Cardiac ventricle fibroblast (primary cell): ENCODE measurements at places on chromosomes 6 and 20. TPM values are rescaled to one million over a fixed set of nuclear protein-coding genes. Genes with fewer than 3 reads are reported as not detected.

Gene BFSP1
- 1.6 and 2.2 TPM in 2 replicates for total RNA-seq

Gene THEMIS
- not detected in 2 replicates for total RNA-seq

Gene HCK
- total RNA-seq: not detected in 2 replicates

Gene FAM162B
- total RNA-seq: 1.3 and 2.4 TPM in 2 replicates

Gene FILIP1
- 0.69 and 1.1 TPM in 2 replicates for total RNA-seq

Gene ABHD16B
- not detected in 2 replicates for total RNA-seq

Gene COL11A2
- total RNA-seq: 0.05 and 0.06 TPM in 2 replicates

Gene ANGPT4
- 0.05 and 0.06 TPM in 2 replicates for total RNA-seq

Gene CHRNA4
- 0.05 TPM in 1 of 2 replicates, not detected in the other for total RNA-seq

Gene SRSF12
- 0.24 and 0.62 TPM in 2 replicates for total RNA-seq

Gene MICA
- total RNA-seq: 12.6 TPM in 2 replicates

Gene DZANK1
- total RNA-seq: 0.19 and 1.8 TPM in 2 replicates

Gene EDN1
- 0.83 and 2.6 TPM in 2 replicates for total RNA-seq

Gene ISM1
- not detected in 2 replicates for total RNA-seq

Gene PDE7B
- total RNA-seq: 37.7 and 41.9 TPM in 2 replicates

Gene RPP40
- total RNA-seq: 10.4 and 17.5 TPM in 2 replicates

Gene ZSCAN12
- total RNA-seq: 3.2 and 4.2 TPM in 2 replicates

Gene SIRPG
- not detected in 2 replicates for total RNA-seq

Gene SNAP91
- total RNA-seq: not detected in 2 replicates

Gene ULBP2
- 0.62 and 1.8 TPM in 2 replicates for total RNA-seq

Gene OOEP
- not detected in 2 replicates for total RNA-seq

Gene PRELID3B
- 19.5 and 22.3 TPM in 2 replicates for total RNA-seq

Gene BTN2A1
- 5.2 and 6.8 TPM in 2 replicates for total RNA-seq

Gene MAPK13
- 4.8 and 5.6 TPM in 2 replicates for total RNA-seq

Gene CCN2
- 131 and 137 TPM in 2 replicates for total RNA-seq

Gene BPI
- total RNA-seq: not detected in 2 replicates

Gene OPRL1
- 0.34 and 0.44 TPM in 2 replicates for total RNA-seq

Gene IFT52
- 15.3 and 24.7 TPM in 2 replicates for total RNA-seq

Gene MCCD1
- total RNA-seq: not detected in 2 replicates

Gene PRR3
- 5.6 and 5.7 TPM in 2 replicates for total RNA-seq

Gene SEL1L2
- total RNA-seq: not detected in 2 replicates

Gene CMTR1
- 22.0 and 24.6 TPM in 2 replicates for total RNA-seq

Gene MDFI
- 2.9 and 3.1 TPM in 2 replicates for total RNA-seq

Gene KCNG1
- 2.8 and 5.1 TPM in 2 replicates for total RNA-seq

Gene EEF1A2
- total RNA-seq: not detected in 2 replicates

Gene PTCRA
- not detected in 2 replicates for total RNA-seq

Gene CENPW
- 0.64 and 0.94 TPM in 2 replicates for total RNA-seq
